Esophagus (tissue), 2 donors: ENCODE measurements at places on chromosomes 6 and 20. TPM values are rescaled to one million over a fixed set of nuclear protein-coding genes. Genes with fewer than 3 reads are reported as not detected.

The OXT gene
- not detected for polyA plus RNA-seq

The SLPI gene
- 1,481 TPM for polyA plus RNA-seq

The QKI gene
- 5.6 TPM for polyA plus RNA-seq

The HLA-DRA gene
- polyA plus RNA-seq: 132 TPM
